ENCODE measurements at places on chromosomes 5 and 9.

- no peak for DNase-seq
Measured at GRCh38 chr5:142540922-142541422, 144.9 kb downstream of the FGF1 start.

DNA sequence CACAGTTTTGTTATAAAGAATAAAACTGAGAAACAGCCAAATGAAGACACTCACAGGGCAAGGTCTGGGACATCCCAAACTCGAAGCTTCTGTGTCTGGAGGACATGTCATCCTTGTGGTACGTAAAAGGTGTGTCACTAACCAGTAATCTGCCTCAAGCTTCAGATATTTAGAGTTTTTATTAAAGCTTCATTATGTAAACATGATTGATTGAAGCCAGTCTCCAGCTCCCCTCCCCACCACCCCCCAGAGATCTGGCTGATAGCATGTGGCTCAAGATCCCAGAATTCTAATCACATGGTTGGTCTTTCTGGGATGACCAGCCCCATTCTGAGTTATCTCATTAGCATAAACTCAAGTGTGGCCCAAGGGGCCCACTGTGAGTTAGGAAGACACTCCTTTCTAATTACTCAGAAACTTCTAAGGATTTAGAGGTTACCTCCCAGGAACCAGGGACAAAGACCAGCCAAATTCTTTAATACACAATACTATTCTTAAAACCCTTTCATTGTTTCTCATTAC lies 31.4 kb upstream of the ERAP1 start:
- DNase-seq: no peak

DNA sequence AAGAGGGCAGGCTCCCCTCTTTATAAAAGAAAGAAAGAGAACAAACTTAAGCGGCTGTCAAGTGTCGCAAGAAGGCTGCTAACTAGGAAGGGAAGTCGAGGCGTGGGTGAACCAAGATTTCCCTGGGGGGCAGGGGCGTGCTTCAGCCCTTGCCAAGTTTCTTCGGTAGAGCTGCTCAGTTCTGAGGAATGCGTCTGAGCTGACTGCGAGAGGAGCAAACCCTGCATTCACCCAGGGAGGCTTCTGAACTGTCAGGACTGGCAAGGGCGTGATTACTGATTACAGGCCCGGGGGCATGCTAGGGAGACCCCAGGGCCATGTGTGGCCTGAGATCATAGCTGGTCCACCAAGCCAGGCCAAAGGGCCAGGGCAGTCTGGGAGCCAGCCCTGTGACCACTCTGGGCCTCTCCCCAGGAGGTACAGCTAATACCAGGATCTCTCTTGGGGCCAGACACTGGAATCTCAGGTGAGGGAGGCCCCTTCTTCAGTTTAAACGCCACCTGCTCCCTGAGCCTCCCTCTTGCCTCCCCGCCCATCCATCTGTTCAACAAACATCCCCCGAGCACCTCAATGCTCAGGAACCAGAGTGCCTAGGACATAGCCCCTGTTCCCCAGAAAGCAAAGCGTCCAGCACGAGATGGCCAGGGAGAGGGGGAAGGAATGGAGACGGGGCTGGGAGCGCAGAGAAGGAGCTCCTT lies 30.9 kb downstream of the SARDH start:
- no peak for DNase-seq

- DNase-seq: no peak
Measured at GRCh38 chr9:113160571-113160970, 9.8 kb downstream of the SLC31A2 start.

DNA sequence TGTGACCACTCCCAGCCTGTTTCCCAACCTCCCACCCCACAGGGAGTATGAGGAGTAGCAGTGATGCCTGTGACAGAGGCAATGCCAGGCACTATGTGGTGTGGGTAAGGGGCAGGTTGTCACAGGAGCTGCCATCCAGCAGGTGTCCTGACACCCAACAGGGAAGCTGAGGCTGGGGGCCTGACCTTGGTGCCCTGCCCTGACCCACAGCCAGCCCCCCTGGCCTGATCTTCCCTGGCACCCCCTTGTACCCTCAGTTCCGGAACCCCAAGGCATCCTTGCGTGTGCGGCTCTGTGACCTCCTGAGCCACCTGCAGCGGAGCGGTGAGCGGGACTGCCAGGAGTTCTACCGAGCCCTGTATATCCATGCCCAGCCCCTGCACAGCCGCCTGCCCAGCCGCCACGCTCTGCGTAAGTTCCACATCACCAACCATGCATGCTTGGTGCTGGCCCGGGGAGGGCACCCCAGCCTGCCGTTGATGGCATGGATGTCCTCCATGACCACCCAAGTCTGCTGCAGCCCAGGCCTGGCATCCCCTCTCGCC lies 14.4 kb downstream of the CARD19 start:
- no peak for DNase-seq

DNA sequence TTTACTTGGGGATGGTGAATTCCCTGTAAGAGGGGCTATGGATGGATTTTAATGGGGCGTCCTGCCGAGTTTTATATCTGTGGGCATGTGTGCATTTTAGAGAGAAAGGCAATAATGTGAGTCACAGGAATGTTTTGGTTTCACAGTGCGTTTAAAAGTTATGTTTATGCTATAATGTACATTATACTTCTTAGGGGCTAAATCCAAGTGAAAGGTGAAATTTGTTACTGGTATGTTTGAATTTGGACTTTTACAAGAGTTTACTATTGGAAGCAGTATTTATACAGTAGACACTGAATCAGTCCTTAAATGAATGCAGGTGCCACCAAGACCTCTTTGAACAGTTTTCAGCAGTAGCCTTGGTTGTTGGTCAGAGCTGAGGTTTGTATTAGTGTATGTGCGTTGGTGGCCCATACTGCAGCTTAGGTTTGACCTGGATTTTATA lies 5.6 kb downstream of the JMY start:
- DNase-seq: no peak

DNA sequence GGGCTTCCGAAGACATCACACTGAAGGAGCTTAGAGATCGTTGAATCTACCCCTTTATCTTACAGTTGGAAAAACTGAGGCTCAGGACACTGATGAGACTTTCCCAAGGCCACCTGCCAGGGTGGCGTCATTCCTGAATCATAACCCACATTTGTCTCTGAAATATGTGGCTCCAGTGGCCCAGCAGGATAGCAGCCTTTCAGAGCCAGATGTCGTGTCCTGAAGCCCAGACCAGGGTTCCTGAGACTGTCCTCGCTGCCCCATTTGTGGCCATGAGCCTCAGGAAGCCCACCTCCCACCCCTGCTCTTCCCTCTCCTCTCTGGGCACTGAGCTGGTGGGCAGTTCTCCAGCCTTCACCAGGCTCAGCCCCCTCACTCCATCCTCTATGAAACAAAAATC lies 2.4 kb downstream of the HMCN2 start:
- DNase-seq: no peak

GRCh38 chr5:72101828-72102227 lies 5.4 kb upstream of the MAP1B start:
- DNase-seq: no peak

- no peak for DNase-seq
Measured at GRCh38 chr5:133554279-133554678, 58.1 kb downstream of the FSTL4 start.

DNA sequence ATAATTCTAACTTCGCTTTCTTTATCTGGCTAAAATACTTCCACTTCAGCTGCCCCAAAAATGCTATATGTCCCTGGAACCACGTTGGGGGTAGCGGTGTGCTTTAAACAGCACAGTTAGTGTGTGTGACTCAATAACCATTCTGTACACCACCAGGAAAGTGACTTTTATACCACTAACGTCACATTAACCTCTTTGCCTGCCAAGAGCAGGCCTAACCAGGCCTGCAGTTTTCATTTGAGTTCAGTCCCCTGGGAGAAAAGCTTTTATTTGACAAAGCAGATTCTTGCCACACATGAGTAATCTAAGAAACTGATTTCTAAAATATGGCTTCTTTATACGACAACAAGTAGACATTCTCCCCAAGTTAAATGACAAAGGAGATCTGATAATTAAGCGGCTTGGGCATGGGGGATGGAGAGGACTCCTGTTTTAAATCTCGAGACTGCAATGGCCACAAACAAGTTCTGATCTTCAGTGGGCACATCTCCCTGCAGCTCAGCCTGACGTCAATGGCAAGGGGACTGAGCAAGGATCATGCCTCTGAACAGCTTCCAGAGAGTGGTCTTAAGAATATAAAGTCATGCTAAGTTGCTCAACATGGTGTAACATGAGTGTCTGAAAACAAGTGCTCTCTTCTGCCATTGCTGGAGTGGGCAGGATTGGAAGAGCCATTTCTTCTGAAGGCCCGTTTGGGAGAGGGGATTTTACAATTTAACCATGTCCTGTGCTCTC lies 91.8 kb downstream of the GLIS3 start:
- no peak for DNase-seq

DNA sequence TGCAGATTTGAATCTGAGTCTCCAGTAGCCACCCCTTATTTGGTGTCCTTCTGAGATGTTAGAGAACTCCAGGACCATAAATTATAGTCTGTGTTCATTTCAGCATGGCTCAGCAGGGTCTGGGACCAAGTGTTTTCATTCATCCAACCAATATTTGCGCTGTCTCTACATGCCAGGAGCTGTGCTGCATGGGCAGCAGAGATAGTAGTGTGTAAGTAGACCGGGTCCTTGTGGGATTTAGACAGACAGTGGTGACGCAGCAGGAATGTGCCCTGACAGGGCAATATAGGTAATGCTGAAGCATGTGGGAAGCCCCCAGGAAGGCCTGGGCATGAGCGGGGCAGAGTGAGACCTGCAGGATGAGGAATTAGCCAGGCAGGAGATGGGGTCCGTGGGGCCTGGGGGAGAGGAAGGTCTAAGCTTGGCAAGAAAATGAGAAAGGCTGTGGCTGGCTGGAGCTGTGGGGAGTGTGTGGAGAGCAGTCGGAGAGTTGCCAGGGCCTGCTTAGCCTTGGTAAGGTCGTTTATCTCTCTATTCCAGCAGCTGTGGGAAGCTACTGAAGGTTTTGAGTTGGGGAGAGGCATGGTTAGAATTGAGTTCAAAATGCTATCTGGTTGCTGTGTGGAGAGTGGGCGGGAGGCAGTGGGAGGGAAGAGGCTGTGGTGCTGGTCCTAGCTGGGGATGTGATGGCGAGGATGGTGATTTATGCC lies 16.8 kb downstream of the STXBP1 start:
- no peak for DNase-seq

DNA sequence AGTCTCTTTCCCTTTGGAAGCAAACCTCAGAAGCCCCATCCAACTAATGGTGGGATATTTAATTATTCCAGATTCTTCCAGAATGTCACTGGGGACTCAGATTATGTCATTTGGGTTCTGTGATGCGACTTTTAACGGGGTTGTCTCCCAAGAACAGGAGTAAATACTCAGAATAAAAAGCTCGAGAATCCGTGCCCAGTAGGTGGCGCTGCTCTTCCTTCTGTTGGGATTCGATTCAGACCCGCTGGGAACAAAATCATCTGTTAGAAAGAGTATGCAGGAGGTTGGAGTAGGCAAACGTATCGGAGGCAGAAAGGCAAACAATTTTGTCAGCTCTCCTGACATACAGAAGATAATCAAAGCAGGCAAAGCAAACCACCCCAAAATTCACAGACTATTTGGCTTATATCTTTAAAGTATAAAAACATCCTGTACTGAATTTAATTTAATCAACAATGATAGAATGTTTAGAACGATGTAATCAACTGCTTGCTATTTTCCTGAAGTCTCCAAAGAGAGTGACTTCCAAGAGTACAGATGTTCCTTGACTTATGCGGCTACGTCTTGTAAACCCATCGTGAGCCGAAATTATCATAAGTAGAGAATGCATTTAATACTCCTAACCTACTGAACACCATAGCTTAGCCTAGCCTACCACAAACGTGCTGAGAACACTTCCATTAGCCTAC lies 169.8 kb upstream of the RAI14 start:
- DNase-seq: no peak

DNA sequence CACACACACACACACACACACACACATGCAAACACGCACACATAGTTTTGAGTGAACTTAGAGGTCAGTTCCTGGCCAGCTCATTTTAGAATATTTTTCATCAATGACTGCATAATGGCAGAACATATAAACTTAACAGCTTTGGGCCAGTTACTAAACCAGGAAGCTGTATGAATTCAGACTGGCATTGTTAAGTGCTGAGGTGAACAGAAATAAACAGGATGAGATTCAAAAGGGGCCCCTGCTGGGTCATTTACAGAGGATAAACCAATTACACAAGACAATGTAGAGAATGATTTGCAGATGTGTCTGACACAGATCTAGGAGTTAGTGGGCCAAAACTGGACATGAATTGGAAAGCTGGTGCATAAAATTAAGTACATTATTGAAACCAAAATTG lies 44.6 kb downstream of the MARCHF11 start:
- no peak for DNase-seq

GRCh38 chr5:100434815-100435214 lies 100.4 kb upstream of the FAM174A start:
- no peak for DNase-seq

GRCh38 chr5:95779611-95780010 lies 42.9 kb downstream of the GLRX start:
- no peak for DNase-seq

DNA sequence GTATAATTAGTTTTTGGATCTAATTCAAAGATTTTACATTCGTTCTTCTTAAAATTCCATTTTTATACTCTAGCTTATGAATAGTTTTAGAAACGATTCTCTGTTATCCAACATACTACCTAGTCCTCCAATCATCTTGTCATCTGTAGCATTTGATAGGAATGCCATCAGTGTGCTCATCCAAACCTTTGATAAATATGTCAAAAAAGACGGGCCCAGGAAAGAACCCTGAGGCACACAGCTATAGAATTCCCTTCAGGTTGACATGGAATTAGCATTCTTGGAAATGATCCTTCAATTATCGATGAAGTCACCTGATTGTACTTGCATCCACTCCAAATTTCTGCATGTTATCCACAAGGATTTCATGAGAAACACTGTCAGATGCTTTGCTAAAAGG lies 64.8 kb upstream of the EFNA5 start:
- DNase-seq: no peak

GRCh38 chr5:57613741-57614140 lies 131.1 kb upstream of the ACTBL2 start:
- no peak for DNase-seq

GRCh38 chr5:56549096-56549886 lies 266.1 kb upstream of the MAP3K1 start:
- no peak for DNase-seq

DNA sequence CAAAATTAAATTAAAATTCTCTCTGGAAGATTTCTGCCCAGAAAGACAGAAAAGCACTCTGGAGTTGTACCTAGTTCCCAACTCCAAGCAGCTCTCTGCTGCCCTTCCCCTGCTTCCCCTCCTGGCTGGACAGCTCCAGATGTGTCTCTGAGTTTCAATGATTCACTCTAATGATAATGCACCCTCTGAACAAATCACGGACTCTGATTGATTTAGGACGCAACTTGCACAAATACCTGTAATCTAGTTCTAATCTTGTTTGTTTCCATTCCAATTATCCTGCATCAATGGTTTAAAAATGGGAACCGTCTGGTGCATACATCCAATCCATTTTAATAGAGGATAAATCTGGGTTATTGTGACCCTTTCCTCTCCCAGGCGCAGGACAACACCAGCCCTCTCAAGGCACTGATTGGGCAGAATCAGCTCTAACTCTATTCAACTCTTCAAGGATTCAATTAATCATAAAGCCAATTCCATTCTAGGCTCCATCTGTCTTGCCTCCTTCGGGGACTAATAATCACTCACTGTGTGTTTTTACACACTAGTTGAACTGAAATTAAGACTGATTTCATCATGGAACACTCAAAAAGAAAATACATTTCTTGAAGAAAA lies 111.2 kb upstream of the LRRTM2 start:
- DNase-seq: no peak

Measured in cortex of kidney (tissue), 1 donor.